ENCODE measurements at places on chromosomes 16 and 17.

GRCh38 chr16:87790292-87791100 lies 24.7 kb upstream of the KLHDC4 start:
- no peaks in the 10 kb centered on the region for H3K27me3 ChIP-seq
- no peaks in the 10 kb centered on the region for H3K36me3 ChIP-seq
- no peaks in the 10 kb centered on the region for H3K4me1 ChIP-seq
- DNase-seq: no peak
- H3K4me3 ChIP-seq: no peak overlapping the region

- H3K27ac ChIP-seq: no peak within 1 kb of the TSS
- H3K4me3 ChIP-seq: peak within 1 kb of the TSS; percentile 69
- no peak for DNase-seq
- H3K27me3 ChIP-seq: no peaks in the 10 kb centered on the region
- H3K4me1 ChIP-seq: peaks cover 6% of the 10 kb centered on the region
- H3K36me3 ChIP-seq: no peaks in the 10 kb centered on the region
Measured at GRCh38 chr16:66427036-66427860, at the start of gene BEAN1. BEAN1 (plus strand) TSS chr16:66427295; CDS start chr16:66437677, 10,382 bp downstream.

GRCh38 chr17:64390044-64390443 lies 616 bp downstream of the PECAM1 start:
- H3K36me3 ChIP-seq: no peaks in the 10 kb centered on the region
- H3K27me3 ChIP-seq: no peaks in the 10 kb centered on the region
- peaks cover 7% of the 10 kb centered on the region for H3K4me1 ChIP-seq
- no peak overlapping the region for H3K27ac ChIP-seq
- DNase-seq: no peak
- H3K4me3 ChIP-seq: peak overlapping the region; percentile 49

DNA sequence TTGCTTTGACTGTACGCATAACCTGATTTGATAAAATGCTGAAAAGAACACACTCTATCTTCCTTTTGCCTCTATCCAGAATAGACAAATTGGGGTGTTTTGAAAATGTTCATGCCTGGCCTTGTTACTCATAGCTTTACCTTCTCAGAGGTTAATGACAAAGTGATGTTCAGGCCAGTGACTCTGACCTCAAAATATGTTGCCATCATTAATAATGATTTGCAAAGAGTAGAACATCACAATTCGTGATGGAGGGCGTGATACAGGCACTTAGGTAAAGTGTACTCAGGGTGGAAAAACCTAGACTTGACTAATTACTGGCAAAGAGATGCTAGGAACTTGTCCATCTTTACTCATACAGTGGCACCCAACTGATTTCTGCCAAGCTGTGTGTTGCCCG lies 656.6 kb upstream of the SOX9 start:
- H3K36me3 ChIP-seq: no peaks in the 10 kb centered on the region
- no peak overlapping the region for H3K4me3 ChIP-seq
- no peaks in the 10 kb centered on the region for H3K4me1 ChIP-seq
- no peaks in the 10 kb centered on the region for H3K27me3 ChIP-seq
- no peak for DNase-seq

DNA sequence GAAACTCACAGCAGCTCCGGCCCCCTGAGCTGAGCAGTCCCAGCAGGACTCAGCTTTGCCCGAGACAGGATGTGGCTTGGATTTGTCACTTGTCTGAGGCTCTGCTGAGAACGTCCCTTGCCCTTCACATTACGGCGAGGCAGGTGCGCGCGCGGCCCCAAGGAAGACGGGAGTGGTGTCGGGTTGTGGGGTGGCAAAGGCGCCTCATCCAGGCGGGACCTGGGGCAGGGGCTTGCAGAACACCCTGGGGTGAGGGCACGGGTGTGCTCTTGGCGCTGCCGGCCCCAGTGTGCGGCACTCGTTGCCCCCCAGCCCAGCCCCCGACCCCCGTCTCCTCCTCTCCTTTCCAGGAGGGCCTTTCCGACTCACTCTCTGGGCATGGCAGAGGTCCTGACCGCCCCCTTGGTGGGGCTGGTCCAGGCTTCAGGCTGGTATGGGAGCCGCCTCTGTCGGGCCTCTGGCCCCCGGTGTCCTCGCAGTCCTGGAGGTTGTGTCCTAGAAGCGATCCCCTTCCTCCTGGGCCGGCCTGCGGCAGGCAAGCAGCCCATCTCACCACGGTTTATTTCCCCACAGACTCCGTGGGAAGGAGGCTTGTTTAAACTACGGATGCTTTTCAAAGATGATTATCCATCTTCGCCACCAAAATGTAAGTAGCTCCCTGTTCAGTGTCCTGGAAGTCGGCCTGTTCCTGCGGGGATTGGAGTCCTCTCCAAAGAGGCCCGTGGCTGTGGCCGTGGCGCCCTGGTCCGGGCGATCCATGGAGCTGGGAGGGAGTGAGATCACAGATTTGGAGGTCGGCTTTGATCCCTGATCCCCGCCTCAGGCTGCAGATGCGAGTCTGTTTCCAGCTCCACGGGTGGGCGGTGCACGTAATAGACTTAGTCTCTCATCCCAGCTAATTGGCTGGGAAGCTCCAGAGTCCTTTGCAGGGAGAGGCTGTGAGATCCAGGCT lies 5.9 kb downstream of the UBE2I start:
- H3K36me3 ChIP-seq: peaks cover 66% of the 10 kb centered on the region
- H3K4me1 ChIP-seq: peaks cover 37% of the 10 kb centered on the region
- no peak for DNase-seq
- H3K27me3 ChIP-seq: no peaks in the 10 kb centered on the region
- H3K4me3 ChIP-seq: no peak overlapping the region
- no peak overlapping the region for H3K27ac ChIP-seq

DNA sequence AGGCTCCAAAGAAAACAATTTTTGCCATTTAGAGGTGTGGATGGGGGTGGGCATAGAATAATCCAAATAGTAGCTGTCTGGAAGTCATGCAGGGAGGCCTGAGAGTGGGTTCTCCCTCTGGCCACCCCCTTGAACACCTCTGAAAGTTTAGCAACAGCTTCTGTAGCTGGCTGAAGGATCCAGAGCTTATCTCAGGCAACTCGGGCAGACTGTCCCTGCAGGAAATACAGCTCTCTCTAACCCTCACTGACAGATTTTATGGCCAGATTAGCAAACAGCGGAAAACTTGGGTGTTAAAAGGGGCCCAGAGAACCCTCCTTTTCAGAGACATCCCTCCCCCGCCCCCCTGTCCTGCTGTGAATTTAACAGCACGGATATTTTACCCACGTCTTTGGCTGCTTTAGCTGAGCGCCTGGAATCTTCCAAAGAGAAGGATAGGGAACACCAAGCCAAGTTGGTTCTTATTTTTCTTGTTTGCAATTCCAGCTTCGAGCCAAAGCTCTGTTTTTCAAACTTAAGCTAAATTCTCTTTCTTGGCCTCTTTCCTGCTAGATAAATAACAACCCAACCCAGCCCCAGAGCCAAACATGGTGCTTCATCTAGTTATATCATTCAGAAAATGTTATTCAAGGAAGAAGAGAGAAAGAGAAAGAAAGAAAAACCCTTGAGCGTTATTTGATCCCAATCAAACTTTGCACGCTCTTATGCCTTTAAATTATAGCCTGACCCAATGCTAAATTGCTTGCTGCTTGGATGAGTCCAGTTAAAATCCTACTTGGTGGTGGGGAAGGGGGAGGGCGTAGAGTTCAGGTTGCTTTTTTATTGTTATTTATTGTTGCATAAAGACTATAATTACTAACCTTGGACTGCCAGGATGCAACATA lies 2.3 kb upstream of the HOXB2 start:
- H3K27ac ChIP-seq: peak overlapping the region; percentile 93
- H3K4me3 ChIP-seq: peak overlapping the region; percentile 62
- peaks cover 9% of the 10 kb centered on the region for H3K36me3 ChIP-seq
- no peak for DNase-seq
- H3K27me3 ChIP-seq: no peaks in the 10 kb centered on the region
- peaks cover 59% of the 10 kb centered on the region for H3K4me1 ChIP-seq

DNA sequence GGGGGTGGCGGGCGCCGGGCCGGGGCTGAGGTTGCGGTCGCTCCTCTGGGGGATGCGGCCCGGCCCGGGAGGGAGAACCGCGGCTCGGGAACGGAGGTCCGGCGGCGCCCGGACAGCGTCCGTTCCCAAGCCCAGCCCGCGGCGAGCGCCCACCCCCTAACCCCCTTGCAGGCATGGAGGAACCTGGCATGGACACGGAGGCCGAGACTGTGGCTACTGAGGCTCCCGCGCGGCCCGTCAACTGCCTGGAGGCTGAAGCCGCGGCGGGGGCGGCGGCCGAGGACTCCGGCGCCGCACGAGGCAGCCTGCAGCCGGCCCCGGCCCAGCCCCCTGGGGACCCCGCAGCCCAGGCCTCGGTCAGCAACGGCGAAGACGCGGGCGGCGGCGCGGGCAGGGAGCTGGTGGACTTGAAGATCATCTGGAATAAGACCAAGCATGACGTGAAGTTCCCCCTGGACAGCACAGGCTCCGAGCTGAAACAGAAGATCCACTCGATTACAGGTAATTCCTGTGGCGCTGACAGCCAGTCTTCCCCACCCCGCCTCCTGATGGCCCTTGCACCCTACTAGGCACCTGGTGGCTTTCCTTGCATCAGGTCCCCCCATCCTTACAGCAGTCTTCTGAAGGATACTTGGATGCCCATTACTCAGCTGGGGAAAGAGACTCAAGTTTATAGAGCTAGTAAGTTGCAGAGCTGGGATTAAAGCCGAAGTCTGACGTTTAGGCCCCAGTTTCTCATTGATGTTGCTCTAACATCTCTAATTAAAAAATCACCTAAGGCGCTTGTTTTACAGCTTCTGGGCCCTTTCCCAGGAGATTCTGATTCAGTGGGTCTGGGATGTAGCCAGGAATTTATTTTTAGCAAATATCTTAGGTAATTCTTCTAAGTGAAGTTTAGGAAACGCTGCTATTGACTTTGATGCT lies 514 bp downstream of the UBFD1 start:
- peak overlapping the region; percentile 96 for H3K4me3 ChIP-seq
- no peaks in the 10 kb centered on the region for H3K27me3 ChIP-seq

GRCh38 chr17:27351759-27352158 lies 57.8 kb downstream of the WSB1 start:
- no peaks in the 10 kb centered on the region for H3K27me3 ChIP-seq
- DNase-seq: no peak
- peaks cover 11% of the 10 kb centered on the region for H3K4me1 ChIP-seq
- no peaks in the 10 kb centered on the region for H3K36me3 ChIP-seq
- no peak overlapping the region for H3K4me3 ChIP-seq

DNA sequence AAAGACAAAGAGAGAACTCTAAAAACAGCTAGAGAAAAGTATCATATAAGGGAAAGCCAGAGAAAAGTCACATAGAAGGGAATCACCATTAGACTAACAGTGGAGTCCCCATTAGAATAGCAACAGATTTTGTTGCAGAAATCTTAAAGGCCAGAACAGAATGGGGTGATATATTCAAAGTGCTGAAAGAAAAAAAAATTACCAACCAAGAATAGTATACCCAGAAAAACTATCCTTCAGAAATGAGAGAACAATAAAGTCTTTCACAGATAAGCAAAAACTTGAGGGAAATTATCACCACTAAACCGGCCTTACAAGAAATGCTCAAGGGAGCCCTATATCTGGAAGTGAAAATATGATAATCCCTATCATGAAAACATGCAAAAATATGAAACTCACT lies 51.9 kb upstream of the NSRP1 start:
- DNase-seq: no peak
- no peak overlapping the region for H3K4me3 ChIP-seq
- no peak overlapping the region for H3K27ac ChIP-seq
- H3K27me3 ChIP-seq: no peaks in the 10 kb centered on the region
- no peaks in the 10 kb centered on the region for H3K4me1 ChIP-seq

DNA sequence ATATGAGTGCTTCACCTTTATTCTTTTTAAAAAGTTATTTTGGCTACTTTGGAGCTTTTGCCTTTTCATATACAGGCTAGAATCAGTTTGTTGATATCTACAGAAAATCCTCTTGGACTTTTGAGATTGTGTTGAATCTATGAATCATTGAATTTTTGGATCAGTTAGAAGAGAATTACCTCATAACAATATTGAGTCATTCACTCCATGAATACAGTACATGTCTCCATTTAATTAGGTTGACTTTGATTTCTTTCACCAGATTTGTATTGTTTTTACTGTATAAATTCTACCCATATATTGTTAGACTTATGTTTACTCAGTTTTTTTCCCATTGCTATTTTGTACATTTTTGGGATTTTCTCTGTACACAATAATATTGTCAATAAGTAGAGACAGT lies 54.4 kb downstream of the TAOK1 start:
- DNase-seq: no peak
- no peak overlapping the region for H3K4me3 ChIP-seq
- H3K27ac ChIP-seq: no peak overlapping the region

- H3K36me3 ChIP-seq: no peaks in the 10 kb centered on the region
- no peaks in the 10 kb centered on the region for H3K27me3 ChIP-seq
- H3K27ac ChIP-seq: no peak overlapping the region
- H3K4me1 ChIP-seq: no peaks in the 10 kb centered on the region
- H3K4me3 ChIP-seq: no peak overlapping the region
Measured at GRCh38 chr17:72576289-72576759, 455.5 kb downstream of the SOX9 start.

- no peaks in the 10 kb centered on the region for H3K36me3 ChIP-seq
- H3K27me3 ChIP-seq: no peaks in the 10 kb centered on the region
- DNase-seq: no peak
- peak overlapping the region; percentile 93 for H3K27ac ChIP-seq
- peaks cover 78% of the 10 kb centered on the region for H3K4me1 ChIP-seq
Measured at GRCh38 chr16:72856797-72857196, 191.1 kb downstream of the ZFHX3 start.

GRCh38 chr16:30844671-30845449 lies 49.0 kb downstream of the BCL7C start:
- peak; percentile 60 for DNase-seq
- H3K27me3 ChIP-seq: no peaks in the 10 kb centered on the region
- H3K4me1 ChIP-seq: no peaks in the 10 kb centered on the region

DNA sequence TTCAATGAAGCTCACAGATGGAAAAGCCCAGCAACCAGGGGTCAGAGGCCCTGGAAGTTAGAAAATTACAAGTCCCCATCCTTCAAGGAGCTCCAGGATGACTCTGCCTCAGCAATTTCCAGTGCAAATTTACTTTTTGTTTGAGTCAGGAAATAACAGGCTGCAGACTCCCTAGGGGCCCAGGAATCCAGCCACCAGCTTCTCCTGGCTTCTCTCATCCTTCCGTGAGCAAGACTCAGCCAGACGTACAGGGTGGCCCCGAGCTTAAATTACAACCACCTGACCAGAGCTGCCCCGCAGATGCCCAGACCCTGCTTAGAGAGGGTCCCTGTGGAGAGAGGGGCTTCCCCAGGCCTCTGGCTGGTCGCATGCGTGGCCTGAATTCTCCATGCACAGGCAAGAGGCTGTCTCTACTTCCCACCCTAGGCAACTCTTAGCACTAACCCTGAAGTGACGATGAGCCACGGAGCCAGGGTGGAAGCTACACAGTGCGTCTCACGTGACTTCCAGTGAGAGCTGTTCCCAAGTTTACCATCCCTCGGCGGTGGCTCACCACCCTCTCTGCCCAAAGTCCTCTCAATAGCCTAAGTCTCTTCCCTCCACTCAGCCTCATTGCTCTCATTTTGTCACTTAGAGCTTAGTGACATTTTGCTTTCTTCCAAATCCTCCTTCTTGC lies 27.1 kb downstream of the GPR142 start:
- H3K36me3 ChIP-seq: no peaks in the 10 kb centered on the region
- peak overlapping the region; percentile 37 for H3K27ac ChIP-seq
- no peak for DNase-seq
- peaks cover 30% of the 10 kb centered on the region for H3K4me1 ChIP-seq

DNA sequence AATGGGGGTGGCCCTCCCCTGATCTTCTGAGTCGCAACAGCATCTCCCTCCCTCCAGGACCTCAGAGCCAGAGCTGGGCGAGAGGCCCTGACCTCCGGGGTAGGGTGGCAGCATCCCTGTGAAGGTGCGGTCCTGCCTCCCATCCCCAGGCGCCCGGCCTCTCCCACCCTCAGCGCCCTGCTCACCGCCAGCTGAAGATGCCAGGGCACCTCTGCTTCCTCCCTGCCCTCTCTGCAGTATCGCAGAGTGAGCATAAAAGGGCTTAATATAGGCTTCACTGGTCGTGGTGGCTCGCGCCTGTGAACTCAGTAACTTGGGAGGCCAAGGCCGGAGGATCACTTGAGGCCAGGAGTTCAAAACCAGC lies 10.7 kb upstream of the MPP2 start:
- H3K27me3 ChIP-seq: no peaks in the 10 kb centered on the region
- H3K4me1 ChIP-seq: peaks cover 6% of the 10 kb centered on the region
- no peak overlapping the region for H3K27ac ChIP-seq
